Stimulated activated CD4-positive, alpha-beta T cell treated with anti-CD3 and anti-CD28 coated beads, Interleukin-15, amount 100 ng/mL, for 48 hours (primary cell): ENCODE measurements at places on chromosomes 11 and 22.

GRCh38 chr11:4074266-4074665, 20.3 kb upstream of the RRM1 start:
- DNase-seq: no peak

DNA sequence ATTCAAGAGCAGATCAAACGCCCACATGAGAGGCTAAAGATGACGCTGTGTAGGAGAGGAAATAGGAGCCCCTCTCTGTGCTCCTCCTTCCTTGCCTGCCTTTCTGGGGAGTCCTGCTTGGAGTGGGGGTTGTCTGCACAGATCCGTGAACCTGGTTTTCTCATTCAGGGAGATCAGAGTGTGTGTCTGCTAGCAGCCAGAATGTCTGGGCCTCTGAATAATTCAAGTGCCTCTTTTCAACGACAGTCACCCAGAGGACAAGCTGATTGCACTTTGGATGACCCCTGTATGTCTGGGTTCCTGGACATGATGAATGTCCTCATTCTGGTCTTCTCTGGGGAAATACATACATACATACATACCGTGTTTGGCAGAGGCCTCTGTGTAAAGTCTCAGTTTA, 592.5 kb upstream of the B3GAT1 start:
- no peak for DNase-seq

- DNase-seq: no peak
Measured at GRCh38 chr11:8329847-8330361, 66.2 kb upstream of the LMO1 start.

GRCh38 chr22:27682437-27682836, 119.1 kb downstream of the MN1 start:
- DNase-seq: no peak

GRCh38 chr22:17192186-17192585, 27.0 kb downstream of the ADA2 start:
- no peak for DNase-seq

DNA sequence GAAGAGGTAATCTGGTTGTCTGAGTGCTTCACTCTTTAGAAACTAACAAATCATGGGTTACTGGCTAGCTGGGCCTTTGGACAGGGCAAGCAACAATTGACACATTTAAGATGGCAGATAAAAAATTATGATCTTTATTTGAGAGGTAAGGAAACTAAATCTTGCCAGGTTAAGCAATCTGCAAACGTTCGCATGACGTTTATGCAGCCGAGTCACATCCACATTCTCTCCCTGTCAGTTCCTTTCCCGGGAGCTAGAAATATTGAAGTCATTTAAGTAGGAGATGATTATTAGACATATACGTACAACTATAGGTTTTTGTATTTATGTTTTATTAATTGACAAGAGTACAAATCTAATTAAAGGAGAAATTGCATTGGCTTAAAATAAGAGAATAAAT, 57.4 kb upstream of the RCN1 start:
- no peak for DNase-seq

DNA sequence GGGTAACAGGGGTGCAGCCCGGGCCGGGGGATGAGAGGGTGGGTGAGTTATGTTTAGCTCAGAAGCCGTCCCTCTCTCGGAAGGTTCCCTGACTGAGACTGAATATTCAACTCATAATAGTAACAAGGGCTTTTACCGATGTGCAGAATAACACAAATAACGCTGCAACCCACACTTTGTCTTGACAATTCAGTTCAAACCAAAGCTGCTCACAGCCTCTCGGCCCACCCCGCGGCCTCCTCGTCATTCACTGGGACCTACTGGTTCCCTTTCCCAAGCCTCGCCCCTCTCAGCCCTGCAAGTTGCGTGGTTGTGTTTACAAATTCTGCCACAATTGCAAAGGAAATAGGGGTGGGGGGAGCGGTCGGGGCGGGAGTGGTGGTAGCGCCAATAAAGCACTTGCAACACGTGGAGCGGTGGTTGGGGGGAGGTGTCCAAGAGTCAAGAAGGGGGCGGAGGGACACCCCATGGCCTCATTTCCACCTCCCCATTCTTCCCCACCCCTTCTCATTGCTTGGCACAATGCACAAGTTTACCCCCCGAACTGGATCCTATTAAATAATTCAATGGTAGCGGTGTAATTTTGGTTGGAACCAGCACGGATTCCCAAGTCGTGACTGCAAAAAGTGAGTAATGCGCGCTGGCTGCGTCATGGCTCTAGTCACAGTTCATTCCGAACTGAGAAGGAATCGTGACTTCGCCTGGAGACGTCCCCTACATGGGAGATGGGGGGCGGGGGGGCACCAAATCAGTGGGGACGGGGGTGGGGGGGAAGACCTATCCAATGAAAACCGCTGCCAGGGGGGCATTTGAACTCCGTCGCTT, 102.0 kb upstream of the HSD17B12 start:
- DNase-seq: no peak

DNA sequence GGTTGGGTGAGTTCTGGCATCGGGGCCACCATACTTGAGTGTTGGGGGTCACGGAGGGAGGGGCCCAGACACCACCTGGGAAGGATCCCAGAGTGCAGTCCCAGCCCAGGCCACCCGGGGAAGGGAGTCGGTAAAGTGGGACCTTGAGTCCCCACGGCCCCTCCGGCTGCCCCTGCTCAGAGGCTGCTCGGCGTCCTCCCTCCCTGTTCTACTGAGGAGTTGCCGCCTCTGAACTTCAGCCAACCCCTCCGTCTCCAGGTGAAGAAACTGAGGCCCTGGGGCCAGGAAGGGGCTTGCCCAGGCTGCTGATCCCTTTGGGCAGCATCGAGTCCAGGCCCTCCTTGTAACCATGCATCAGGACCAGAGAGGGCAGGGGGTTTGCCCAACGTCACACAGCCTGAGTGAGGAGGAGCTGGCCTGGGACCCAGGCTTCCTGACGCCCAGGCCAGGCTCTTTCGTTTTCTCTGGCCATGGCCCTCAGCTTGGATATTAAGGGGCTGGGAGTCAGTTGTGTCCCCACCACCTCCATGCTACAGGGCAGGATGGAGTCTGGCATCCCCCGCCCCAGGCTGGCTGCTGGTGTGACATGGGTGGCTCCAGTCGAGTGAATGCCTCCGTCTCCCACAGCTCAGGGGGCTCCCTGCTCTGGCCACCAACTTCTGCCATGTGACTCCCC, 1.3 kb downstream of the PARVG start:
- DNase-seq: no peak

DNA sequence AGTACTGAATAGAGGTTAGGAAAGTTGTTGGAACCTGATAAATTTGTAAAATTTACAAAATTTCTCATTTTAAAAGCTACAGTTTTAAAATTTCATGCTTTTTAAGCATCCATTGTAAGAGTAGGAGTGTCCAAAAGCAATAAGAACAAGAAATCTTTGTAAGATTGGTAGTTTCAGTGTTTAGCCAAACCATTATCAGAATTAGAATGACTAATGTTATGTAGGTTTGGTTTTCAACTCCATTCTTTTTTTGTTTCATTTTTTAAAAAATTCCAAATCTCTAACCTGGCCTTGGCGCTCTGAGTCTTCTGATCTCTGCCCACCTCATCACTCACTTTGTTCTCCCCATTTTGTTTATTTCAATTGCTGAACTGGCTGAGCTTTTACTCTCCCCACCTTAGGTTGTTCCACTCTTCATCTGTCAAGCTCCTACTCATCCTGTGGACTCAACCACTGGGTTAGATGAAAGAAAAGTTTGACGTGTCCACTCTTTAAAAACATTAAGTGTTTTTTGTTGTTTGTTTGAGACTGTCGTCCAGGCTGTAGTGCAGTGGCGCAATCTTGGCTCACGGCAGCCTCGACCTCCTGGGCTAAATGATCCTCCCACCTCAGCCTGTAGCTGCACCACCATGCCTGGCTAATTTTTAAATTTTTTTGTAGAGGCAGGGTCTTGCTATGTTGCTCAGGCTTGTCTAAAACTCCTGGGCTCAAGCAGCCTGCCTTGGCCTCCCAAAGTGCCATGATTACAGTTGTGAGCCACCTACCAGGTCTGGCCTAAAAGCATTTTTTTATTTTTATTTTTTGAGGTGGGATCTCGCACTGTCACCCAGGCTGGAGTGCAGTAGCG, 14.0 kb downstream of the EP300 start:
- DNase-seq: no peak

DNA sequence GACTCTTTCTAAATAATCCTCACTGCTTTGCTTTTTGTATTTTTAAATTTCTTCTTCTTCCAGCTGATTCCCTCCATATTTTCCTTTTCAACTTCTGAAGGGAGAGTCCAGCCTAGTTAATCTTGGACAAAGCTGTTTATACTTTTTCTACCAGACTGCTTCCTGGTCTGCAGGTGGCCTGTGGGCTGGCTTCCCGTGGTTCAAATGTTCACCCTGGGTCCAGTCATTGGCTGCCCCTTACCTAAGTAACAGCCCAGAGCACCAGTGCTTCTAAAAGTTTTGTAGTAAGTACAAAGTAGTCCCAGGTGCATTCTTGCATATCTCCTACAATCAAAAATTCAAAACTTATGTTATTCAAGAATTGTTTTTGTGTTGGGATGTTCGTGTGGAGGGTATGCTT, 19.1 kb downstream of the ZNF143 start:
- no peak for DNase-seq

- DNase-seq: no peak
Measured at GRCh38 chr11:65204143-65204542, 22.4 kb downstream of the CAPN1 start.

DNA sequence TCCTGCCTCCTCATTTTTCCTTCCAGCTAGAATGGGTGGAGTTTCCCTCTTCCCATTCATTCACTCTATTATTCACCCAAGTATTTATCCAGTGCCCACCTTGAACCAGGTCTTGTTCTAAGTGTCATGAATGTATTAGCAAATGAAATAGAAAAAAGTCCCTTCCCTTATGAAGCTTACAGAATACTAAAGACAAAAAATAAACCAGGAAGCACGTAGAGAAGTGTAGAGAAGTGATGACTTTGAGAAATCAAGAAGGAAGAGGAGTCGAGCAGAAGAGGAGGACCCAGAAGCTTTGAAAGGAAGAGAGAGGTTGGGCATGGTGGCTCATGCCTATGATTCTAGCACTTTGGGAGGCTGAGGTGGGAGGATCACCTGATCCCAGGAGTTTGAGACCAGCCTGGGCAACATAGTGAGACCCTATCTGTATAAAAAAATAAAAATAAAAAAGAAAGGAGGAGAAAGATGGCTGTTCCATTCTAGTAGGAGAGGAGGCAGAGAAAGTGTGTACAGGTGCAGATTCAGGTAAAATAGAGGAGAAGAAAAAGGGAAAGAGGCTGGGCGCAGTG, 17.1 kb upstream of the SYVN1 start:
- DNase-seq: no peak

GRCh38 chr22:23001463-23001862, 68.9 kb upstream of the GNAZ start:
- no peak for DNase-seq

DNA sequence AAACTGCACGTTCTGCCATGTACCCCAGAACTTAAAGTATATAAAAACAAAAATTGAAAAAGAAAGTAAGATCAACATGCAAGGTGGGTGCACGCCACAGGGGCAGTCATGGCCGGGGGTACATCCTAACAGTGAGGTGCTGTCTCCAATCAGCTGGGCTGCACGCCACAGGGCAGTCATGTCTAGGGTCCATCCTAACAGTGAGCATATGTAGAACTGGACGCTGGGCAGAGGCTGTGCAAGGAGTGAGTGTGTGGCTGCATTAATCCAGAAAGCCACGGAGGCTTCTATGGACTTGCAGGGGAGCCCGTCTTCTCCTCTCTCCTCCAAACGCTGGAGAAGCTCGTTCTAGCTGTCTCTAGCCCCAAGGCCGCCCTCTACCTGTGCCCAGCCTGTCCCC, 1105.0 kb downstream of the BRD1 start:
- DNase-seq: no peak

DNA sequence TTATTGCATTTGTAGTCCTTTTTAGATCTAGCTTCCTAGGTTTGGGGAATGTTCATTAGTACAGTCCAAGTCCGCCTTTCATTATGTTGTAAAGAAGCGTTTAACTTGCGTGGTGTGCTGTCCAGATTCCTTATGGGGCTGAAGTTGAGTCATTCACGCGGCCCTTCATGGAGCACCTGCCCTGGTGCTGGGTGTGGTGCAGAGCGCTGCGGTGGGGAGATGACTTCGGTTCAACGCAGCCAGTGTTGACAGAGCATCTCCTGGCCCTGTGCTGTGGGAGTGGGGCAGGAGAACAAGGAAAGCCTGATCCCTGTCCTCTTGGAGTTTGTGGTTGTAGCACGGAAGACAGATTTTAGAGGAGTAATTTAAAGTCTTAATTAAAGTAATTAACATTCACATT, 152.0 kb downstream of the TBC1D22A start:
- no peak for DNase-seq

- DNase-seq: no peak
Measured at GRCh38 chr22:27760474-27760873, 41.1 kb downstream of the MN1 start.

DNA sequence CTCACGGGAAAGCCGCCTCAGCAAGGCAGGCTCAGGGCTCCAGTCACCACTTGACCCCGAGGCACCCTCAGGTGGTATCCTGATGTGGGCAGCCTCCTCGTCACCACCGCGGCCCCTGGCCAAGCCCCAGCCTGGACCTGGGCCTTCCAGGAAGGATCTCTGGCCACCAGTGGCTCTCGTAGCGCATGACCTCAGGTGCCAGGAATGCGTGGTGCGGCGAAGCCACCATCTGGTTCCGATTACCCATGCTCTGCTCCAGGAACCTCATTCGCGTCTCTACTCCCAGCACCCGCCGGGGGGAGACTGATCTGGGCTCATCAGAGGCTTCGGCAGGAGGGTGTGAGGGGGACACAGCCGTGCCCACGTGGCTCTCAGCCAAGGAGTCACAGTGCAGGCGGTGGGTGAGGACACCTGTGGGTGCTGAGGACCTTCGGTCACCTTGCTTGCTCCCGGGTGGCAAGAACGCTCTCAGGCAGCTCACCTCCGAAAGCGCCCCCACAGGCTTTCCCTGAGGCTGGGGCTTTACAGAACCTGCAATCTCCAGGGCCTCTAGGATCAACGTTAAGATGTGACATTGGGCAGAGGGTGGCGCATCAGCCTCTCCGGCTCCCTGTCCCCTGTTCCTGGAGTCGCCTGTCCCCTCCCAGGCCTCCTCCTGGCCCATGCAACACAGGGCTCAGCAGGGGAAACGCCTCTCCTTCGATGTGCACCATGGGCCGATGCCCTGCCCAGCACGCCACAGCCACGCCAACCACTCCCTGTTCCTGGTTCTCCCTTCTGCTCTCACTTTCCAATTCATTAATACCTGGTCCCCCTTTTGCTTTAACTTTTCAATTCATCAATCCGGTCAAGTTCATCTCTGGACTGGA, 39.0 kb downstream of the TBX1 start:
- DNase-seq: no peak

- no peak for DNase-seq
Measured at GRCh38 chr11:115848611-115849010, 344.4 kb upstream of the CADM1 start.

- DNase-seq: no peak
Measured at GRCh38 chr22:38881997-38882879, 10.2 kb upstream of the CBX6 start.

- DNase-seq: peak; percentile 29
Measured at GRCh38 chr22:35627267-35628041, 10.3 kb upstream of the MB start.
